ENCODE measurements at places on chromosomes 7 and 10.

DNA sequence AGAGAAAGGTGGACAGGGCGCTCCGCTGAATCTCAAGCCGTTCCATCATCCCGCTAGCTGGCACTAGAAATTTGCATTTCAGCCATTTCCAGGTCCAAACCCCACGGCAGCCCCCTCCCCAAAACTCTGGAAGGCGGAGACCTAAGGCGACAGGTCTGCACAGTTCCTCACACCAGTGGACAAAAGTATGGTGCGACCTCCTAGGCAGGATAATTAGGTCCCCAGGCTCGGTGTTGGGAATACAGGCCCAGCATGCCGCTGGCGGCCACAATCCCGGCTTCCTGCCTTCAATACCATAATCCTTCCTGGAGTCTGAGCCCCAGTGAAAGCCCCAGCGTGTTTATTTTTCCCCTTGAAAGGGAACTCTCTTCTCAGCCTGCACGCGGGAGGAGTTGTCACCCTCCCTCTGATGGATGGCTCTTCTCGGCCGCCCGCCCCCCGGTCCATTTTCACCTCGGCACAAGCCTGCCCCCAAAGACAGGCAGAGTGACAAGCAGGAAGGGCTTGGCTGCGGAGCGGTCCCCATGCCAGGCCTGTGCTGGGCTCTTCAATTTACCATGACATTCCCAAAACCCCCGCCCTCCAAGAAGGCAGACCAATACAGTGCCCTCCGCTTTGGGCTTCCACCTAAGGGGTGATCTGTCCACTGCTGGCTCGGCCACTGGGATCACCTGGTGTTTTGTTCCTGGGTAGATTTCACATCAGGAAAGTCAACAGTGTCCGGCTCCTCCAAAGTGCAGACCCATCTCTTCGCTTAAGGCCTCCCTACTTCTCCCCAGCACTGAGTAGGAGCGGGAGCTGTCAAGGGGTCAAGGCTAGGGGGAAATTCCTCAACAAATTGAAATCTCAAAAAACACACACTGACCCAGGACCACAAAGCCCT is 2.2 kb downstream of the FGFR2 start:
- no peak for DNase-seq

DNA sequence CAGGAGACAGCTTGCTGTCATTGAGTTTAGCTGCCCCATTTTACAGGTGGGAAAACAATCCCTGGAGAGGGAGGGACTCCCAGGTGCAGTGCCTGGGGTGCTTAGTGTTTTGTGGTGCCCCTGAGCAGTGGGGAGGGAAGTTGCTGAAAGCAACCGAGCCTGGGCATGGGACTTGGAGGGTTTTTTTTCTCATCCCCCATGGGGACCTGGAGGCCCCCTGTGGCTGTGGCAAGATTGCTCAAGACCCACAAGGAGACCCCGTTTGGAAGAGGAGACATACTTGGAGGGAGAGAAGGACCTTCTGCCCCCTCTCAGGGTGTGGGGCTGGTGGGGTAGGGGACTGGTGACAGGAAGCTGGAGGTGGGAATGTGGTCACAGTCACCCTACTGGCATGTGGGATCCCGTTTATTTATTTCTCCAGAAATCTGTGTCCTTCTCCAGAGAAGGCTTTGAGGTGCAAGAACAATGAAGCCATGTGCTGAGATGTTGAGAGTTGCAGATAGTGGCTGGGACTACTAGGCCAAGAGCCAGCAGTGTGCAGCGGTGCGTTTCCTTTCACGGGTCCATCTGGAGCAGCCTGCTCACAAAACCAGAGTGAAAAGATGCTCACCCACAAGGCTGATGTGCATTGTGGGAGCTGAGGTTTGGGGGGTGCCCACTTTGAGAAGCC is 21.5 kb downstream of the ZMIZ1 start:
- DNase-seq, result no peak

DNA sequence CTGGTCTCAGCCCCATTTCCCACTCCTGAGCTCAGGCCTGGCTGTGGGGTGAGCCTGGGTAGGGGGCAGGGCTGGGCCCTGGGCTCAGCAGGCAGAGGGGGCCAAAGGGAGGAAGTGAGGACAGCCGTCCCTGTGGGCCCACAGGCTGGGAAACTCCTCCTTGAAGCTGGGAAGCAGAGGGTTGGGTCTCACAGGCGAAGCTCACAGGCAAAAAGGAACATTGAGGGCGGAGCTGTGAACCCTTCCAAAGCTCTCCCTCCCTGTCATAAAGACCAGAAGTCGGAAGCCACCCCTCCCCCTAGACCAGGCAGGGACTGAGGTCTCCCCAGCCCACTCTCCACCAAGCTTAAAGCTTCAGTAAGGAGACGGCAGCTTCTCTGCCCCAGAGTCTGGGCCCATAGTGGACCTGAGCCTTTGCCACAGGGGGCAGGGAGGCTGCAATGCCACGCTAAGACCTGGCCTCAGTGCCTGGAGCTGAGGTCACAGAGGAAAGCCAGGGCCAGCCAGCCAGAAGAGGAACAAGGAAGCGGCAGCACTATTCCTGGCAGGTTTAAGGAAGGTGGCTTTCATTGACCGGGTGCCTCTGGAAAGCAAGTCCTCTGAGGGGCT is 1.0 kb upstream of the KCP start:
- no peak for DNase-seq

DNA sequence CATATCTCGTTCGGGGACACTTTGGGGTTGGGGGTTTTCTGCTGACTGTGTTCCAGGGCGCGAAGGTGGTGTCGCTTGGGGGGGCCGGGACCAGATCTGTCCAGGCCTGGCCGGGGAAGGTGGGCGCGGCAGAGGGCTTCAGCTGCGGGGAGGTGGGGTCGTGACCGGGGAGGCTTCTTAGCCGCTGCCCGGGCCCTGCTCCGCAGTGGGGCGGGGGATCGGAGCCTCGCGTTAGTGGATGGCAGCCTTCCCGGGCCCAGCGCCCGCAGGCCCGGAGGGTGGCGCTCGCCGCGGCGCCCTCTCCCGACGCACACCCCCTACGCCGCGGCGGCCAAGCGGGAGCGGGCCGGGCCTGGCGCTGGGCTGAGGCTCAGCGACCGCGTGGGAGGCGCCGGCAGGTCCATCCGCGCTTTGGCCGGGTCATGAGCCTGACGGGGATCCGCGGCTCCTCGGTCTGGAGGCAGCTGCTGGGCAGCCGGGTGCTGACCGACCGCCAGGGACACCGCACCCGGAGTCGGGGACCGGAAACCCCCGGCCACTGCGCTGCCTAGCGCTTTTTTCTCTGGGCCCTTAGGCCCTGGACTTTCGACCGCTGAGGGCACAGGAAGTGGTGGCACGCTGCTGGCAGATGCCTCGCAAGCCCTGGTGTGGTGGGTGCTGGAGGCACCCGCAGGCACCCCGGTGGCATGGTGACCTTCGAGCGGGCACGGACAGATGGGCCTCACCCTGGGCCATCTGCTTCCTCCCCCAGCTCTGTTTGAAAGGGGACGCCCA is 1.2 kb downstream of the AGAP3 start:
- DNase-seq, result no peak

DNA sequence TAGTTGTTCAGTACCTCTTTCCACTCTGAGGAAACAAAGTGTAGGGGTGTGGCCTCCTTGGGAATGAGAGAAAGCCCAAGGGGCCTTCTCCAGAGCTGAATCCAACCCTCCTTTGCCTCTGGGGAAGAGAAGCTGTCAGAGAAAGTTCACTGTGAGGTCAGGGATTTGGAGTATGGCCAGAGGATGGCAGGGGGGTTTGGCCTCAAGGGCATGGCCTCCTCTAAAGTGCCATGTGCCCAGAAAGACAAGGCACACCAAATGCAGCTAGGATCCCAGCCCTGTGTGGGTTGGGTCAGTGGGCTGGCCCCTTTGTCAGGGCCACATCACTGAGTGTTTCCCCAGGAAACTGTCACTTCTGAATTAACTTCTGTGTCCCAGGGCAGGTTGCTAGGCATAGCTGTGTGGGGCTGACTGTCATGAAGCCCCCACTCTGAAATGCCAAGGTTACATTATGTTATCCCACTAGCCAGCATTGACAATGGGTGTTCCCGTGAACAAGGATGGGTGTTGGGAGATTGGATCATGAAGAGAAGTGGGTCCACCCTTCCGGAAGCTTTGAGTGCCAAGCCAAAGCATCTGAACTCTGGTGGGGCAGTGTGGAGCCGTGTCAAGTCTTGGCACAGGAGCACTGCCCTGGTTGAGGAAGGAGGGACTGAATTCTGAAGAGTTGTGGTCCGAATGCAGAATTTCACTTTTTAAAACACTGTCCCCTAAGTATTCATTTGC is 123.3 kb downstream of the ZMIZ1 start:
- DNase-seq, result no peak

DNA sequence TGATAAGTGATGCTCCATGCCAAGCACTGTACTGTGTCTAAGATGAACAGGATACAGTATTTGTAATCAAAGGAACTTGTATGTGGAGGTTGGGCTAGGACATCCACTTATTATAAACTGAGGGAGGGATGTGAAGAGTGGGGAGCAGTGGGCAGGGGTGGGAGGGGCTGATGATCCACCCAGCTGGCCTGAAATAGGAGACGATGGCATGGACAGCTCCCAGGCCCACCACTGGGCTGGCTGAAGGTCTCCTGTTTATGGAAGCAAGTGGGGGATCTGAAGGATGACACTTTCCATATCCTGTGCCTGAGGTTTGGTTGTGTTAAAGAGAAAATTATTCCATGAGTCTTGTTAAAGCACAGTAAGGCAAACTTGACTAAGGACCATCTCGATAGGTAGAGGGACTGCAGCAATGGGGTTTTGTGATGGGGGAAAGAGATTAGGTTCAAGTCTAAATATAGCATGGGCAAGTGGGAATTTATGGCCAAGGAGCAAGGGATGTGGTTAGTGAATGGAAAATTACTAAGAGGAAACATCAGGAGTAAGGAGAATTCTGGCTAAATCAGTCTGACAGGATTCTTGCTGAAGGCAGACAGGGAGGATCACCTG is 124.6 kb downstream of the CCNY start:
- DNase-seq, result no peak

- no peak for DNase-seq
Observed at GRCh38 chr10:16297642-16298041, 139.2 kb upstream of the PTER start.

- no peak for DNase-seq
Observed at GRCh38 chr7:30863706-30864035, 48.0 kb upstream of the AQP1 start.

GRCh38 chr10:131825960-131826650 is 74.7 kb upstream of the PPP2R2D start:
- DNase-seq, result no peak

Measured in stimulated activated CD4-positive, alpha-beta T cell treated with anti-CD3 and anti-CD28 coated beads, Interleukin-2, amount 100 ng/mL, for 4 hours (primary cell).